Omental fat pad (tissue), 4 donors: ENCODE measurements at places on chromosomes 6 and 20.

DNA sequence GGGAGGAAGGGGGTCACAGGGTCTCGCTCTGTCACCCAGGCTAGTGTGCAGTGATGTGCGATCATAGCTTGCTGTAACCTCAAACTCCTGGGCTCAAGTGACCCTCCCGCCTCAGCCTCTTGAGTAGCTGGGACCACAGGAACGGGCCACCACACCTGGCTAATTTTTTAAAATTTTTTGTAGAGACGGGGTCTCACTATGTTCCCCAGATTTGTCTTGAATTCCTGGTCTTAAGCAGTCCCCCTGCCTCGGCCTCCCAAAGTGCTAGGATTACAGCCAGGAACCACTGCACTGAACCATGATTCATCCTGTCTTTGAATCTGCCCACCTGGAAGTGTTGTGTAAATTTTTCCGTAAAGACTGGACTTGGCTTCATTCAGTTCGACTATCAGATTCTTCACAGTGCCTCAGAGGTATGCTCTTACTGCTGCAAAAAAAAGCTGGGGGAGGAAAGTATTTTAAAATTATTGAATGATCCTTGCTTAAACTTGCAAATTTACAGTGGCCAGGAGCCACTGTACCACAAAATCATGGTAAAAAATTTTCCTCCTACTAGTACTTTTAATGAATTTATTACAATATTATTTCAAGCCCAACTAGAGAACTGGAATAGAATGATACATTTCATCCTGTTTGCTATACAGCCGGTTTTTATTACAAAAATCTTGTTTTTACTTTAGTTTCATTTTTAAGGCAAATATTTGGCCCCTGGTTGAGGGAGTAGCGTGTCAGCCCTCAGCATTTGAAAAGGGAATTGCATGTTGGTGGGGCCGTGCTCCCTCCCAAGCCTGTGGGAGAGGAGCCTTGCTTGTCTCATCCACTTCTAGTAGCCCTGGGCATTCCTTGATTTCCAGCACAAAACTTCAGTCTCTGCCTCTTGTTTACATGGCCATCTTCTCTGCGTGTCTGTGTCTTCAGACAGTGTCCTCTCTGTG is 202.5 kb upstream of the SGK1 start:
- no peak for DNase-seq

- no peak for DNase-seq
These were observed 68.1 kb upstream of the TXNDC5 start for GRCh38 chr6:7978736-7979135.

- no peak for DNase-seq
These were observed 222.1 kb downstream of the TMEM200A start for GRCh38 chr6:130587778-130588520.

- no peak for DNase-seq
These were observed 73.7 kb upstream of the CITED2 start for GRCh38 chr6:139448051-139448649.

DNA sequence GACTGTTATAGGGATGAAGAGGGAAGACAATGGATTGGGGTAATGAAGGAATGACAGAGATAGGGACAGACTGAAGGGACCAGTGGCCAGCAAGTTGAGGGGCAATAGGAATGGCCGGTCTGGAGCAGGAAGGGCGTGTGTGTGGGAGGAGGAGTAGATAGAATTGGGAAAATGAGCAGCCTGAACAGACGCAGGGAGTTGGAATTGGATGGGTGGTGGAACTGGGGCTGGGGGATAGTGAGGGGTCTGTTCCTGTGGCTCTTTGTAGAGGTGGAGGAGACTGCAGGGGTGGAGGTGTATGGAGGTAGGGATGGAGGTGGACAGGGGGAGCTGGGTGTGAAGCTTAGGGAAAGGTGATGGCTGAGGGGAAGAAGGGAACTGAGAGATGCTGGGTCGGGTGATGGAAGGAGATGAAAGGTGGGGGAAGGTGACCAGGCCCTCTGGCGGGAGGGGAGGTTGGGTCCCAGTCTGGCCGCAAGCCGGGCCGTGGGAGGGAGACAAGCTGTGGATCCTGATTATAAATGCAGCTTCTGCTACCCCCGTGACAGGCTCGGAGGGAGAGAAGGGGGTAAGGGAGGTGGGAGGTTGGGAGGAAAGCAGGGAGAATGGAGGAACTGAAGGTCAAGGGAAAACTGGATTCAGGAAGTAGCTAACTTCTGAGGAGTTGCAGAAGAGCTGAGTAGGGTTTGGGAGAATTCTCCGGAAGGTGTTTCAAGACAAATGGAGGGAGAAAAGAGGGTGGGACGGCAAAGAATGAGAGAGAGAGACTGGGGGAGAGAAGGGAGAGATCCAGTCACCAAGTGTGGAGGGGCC is 5.2 kb downstream of the SYNGAP1 start:
- no peak for DNase-seq

DNA sequence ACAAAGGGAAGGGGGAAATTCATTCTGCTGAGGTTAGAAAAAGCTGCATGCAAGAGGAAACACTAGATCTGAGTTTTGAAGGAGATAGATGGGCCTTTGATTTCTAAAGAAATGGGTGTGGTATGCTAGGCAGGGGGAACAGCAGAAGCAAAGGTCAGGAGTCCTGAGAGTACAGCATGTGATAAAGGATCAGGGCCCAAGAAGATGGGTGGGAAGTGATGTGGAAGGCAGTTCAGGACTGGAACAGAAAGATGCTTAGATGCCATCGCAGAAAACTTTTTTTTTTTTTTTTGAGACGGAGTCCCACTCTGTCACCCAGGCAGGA is 126.2 kb downstream of the ALDH8A1 start:
- DNase-seq, result no peak

DNA sequence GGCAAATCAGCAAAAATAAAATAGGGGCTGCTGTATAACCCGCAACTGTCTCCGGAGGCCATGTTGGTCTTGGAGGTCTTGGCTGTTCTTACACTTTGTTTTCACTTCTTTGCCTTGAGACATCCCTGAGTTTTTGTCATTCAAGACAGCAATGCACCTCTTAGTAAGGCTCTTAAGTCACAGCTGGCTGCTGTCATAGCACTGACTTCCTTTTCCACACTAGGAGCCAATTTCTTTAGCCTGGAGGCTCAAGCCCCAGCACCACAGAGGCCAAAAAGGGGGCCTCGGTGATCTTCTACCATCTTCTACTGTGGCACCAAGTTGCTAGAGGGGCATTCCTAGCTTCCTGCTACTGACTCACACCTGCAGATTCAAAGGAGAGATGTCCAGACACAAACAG is 536.3 kb downstream of the CDH26 start:
- no peak for DNase-seq

DNA sequence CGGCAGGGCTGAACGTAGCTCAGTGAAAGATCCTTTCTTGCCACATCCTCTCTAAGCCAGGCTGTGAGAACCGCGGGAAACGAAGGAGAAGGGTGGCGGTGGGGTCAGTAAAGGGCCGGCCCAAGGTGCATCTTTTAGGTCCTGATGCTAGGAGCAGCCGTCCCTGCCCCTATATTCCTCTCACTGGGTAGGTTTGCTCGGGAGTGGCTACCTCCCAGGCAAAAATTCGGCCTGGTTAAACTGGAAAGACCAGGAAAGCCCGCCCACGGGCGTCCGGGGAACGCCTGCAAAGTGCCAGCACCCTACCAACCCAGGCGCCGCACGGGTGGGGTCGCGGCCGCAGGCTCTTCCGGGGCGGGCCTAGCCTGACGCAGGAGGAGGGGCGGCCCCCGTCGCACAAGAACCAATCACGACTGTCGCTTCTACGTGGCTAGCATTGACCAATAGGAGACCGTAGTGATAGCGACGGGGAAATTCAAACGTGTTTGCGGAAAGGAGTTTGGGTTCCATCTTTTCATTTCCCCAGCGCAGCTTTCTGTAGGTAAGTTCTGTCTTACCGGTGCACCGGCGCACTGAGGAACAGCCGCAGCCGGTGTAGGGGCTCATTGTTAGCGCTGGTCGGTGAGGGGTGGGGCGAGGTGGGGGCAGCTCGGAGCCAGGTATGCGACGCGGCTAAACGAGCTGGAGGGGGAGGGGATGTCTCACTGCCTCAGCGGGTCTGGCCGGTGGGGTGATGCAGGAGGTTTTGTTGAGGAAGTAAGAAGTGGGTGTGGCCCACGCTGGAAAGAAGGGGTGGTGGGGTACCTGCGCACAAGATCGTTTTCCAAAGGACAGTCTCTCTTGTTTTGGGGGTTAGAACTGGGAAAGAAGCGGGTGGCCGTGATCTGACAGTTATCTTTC is at the start of gene TTK:
TSS of gene TTK (plus strand) at position 477 of the 900 bp plus-strand sequence. CDS start 1,195 bp downstream, outside the sequence.
- DNase-seq, result peak; percentile 62

DNA sequence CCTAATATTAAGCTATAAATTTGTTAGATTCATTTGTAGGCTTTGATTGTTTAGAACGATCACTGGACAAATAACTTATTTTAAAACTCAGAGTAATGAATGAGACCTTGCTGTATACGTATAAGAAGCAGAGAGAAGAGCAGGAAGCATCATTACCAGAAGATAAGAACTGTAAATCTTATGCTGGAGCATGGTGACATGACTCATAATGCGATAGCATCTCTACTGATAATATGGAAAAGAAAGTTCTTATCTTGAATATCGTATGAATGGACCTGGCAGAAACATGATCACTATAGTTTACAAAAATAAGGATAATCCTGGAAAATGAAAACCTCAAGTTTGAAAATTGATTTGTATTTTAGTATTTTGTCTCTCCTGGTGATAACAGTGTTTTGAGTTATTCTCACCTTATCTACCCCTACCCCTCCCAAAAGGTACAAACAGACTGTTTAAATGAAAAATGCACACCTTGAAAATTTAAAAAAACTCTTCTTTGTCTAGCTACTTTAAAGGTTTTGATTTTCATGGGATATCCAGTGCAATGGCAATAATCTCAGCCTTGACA is 2.0 kb upstream of the ZSCAN26 start:
- DNase-seq, result no peak

GRCh38 chr20:9884061-9884460 is 45.2 kb upstream of the PAK5 start:
- no peak for DNase-seq

GRCh38 chr6:33777398-33778388 is 11.2 kb downstream of the LEMD2 start:
- no peak for DNase-seq

GRCh38 chr6:155126727-155127439 is 131.8 kb downstream of the TIAM2 start:
- DNase-seq, result no peak

DNA sequence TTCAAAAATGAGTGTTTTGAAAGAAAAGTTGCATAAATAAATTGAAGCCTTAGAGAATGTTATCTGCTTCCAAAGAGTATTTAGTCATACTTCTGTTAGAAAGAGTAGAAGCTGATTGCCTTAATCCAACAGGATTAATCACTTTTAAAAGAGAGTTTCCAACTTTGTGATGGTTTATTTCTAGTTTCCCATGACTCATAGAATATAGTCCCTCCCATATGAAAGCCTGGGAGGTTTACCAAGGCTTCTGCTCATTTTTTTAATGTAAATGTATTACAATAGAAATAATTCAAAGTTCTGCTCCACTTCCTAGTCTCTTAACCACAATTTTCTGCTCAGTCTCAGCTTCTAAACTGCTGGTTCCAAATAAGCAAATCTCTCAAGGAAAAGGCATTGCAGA is 118.0 kb upstream of the IRAK1BP1 start:
- no peak for DNase-seq

DNA sequence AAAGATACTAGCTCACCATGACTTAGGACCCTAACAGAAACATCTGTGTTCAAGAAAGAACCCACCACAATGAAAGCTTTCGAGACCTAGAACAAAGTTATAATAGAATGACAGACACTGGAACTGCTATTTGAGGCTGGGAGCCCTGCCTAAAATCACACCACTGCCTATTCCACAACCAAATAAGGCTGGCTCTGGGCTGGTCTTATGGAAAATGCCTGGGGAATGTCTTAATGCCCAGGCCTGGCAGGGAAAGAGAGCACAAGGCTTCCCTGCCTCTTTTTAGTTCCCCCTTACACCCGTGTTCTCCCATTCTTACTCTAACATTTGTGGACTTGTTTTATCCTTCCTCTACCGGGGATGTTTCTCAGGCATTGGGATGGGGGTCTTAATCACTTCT is 5.6 kb upstream of the METTL24 start:
- DNase-seq, result no peak

DNA sequence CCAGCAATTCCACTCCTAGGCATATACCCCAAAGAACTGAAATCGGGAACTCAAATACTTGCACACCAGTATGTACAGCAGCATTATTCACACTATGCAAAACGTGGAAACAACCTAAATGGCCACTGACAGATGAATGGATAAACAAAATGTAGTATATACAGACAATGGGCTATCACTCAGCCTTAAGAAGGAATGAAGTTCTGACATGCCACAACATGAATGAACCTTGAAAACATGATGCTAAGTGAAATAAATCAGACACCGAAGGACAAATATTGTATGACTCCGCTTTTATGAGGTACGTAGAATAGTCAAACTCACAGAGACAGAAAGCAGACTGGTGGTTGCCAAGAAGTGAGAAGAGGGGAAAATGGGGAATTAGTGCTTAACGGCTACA is 59.1 kb upstream of the CCN6 start:
- DNase-seq, result no peak

DNA sequence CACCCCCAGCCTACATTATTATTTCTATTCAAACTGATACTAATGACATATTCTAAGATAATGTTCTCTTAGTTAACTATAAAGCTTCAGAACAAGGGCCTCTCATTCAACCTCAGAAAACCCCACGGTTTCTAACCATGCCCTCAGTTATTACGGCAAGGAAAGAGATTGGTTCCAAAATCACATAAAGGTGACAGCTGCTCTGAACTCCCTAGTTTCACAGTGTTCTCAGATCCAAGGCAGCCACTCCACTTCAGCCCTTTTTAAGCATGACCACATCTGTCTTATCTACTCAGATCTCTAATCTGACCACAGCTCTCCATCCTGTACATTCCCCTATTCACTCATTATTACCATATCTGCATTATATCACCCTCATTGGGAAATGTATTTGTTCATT is 98.8 kb upstream of the CEP85L start:
- no peak for DNase-seq

- DNase-seq, result no peak
These were observed 43.6 kb upstream of the DEFB112 start for GRCh38 chr6:50093116-50093937.

DNA sequence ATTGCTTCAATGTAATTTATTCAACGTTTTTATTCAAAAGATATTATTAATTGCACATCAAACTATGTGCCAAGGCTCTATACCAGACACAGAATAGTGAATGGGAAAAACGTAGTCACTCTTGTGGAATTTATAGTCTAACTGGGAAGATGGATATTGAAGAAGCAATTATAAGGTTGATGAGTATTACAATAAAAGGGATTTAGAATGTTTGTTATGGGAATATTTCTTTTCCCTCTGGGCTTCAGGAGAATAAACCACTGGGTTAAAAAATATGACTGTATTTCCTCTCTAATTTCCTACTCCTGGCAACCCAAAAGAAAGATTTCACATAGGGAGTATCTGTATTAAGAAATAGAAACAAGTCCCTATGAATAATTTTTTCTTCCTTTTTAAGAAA is 25.1 kb upstream of the UTRN start:
- DNase-seq, result no peak
